ENCODE measurements at places on chromosomes 5 and 9. TPM values are rescaled to one million over a fixed set of nuclear protein-coding genes. Genes with fewer than 3 reads are reported as not detected.

- no peak for DNase-seq
Measured at GRCh38 chr5:175248416-175248905, 195.5 kb downstream of the DRD1 start.

- DNase-seq = no peak
Measured at GRCh38 chr9:93161786-93162562, 22.0 kb upstream of the WNK2 start.

GRCh38 chr9:108331596-108331995 is 524.2 kb downstream of the ACTL7B start:
- no peak for DNase-seq

- DNase-seq = no peak
Measured at GRCh38 chr5:96478983-96479382, 45.9 kb upstream of the PCSK1 start.

DNA sequence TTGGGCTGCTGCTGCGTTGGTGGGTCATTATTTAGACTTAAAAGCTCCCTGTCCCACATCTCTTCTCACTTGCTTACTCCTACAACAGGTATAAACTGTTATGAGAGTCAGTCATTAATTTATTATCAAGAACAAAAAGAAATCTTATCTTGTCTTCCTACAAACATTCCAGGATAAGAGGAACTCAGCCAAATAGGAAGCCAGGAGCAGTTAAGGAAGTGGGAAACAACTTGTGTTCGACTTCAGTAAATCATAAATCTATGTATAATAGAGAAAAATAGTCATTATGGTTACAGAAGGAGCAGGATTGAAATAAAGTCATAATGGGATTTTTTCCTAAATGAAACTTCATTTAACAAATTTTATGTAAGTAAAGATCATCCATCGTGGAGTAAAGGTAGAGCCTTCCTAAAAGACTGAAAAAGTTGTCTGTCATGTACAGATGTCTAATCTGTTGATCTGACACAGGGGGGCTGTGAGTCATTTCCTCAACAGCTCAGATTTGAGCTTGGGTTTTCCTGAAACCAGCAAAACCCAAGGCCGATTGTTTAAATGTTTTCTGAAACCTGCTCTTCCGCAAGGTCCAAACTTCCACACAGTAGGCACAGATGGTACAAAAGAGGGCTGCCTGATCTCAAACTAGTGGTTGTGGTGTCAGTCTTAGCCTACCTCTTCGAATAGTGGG is 25.3 kb upstream of the LRRTM2 start:
- no peak for DNase-seq

The CDH9 gene
- not detected for total RNA-seq

The IDNK gene
- total RNA-seq = 4.9 TPM

The TRPM3 gene
- 0.32 TPM for total RNA-seq
